ENCODE measurements at places on chromosomes 1 and 21. TPM values are rescaled to one million over a fixed set of nuclear protein-coding genes. Genes with fewer than 3 reads are reported as not detected.

GRCh38 chr1:201826830-201827229 is 2.1 kb upstream of the IPO9 start:
- DNase-seq, result no peak

DNA sequence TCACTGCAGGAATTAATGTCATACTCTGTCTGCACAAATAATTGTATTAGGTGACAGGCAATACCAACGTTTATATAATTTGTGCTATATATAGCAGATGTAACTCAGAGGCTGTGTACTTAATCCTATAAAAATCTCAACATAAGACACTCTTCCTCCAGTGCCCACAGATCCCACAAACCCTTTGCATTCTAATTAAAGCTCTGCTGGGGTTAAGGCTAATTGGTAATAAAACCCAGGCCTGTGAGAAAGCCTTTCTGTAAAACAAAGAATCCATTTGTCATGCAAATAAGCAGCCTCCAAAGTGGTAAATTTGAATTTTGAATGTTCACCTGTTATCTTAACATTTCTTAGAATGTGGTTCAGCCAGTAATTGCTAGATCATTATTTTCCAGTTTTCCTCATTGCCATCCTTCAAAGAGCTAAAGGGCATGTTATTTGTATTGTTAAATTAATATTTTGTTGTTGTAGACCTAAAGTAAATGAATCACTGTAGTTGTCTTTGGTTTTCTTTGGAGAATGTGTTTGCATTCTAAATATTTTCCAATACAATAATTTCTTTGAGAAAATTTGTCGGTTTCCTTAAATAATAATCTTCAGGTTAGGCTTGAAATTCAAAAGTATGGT is 46.3 kb upstream of the PRDX6 start:
- no peak for DNase-seq

- DNase-seq, result peak; percentile 26
Measured at GRCh38 chr1:159958719-159959380, 4.8 kb upstream of the SLAMF9 start.

GRCh38 chr1:107018445-107018844 is 38.0 kb upstream of the PRMT6 start:
- DNase-seq, result no peak

DNA sequence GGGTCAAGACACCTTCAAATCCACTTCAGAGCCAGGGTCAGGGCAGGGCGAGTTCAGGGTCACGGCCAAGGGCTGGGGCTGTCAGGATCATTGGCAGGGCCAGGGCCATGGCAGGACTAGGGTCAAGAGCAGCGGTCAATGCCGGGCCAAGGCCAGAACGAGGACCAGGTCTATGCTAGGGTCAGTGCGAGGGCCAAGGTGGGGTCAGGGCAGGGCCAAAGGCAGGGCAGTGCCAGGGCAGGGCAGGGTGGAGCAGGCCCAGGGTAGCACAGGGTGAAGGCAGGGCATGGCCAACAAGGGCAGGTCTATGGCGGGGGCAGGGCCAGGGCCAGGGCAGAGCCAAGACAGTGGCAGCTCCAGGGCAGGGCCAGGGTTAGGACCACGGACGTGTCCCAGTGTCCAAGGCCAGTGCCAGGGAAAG is 154.0 kb downstream of the LIPI start:
- DNase-seq, result no peak

GRCh38 chr1:88401313-88401712 is 282.8 kb upstream of the PKN2 start:
- no peak for DNase-seq

DNA sequence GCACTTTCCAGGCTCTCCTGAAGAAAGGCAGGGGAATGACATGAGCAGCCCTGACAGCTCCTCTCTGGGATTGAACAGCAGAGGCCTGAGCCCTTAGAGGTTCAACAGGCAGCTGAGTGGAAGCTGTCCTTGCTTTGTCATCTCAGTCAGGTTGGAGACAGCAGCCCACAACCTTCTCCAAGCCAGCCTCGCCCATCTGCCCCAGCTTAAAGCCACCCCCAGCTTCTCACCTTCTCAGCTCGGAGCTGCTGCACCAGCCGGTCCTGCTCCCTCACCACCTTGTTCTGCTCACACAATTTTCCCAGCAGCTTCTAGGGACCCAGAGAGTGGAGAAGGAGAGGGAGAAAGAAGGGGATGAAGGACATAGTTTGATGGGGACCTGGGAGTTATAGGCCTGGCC is 35.2 kb upstream of the GOLT1A start:
- DNase-seq, result no peak

- DNase-seq, result no peak
Measured at GRCh38 chr1:61120246-61120840, 38.0 kb downstream of the NFIA start.

The PNRC2 gene
- total RNA-seq, result 133 TPM

The SORT1 gene
- 0.39 TPM for total RNA-seq

The C4BPA gene
- total RNA-seq, result not detected

The NBPF6 gene
- total RNA-seq, result not detected
